ENCODE measurements at places on chromosomes 16 and 17.

- DNase-seq: no peak
Observed at GRCh38 chr17:71937914-71938313, 182.9 kb upstream of the SOX9 start.

GRCh38 chr17:4209611-4210010, 54.2 kb downstream of the ANKFY1 start:
- DNase-seq: no peak

DNA sequence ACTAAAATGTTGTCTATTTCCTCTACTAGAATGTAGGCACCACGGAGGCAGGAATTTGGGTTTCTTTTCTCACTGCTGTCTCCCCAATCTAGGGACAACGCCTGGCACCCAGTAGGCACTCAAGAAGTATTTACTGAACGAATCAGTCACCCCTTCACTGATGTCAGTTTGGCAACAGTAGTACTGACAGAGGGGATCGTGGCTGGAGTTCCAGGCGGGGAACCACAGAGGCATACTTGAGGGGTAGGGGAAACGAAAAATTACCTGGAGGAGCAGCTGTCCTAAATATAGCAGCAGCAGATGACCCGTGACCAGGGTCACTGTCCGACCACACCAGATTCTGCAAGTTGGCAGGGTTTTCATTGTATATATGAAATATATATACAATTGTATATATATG, 33.3 kb downstream of the TRIM25 start:
- no peak for DNase-seq

GRCh38 chr17:29388937-29389336, 1.2 kb upstream of the TAOK1 start:
- no peak for DNase-seq

DNA sequence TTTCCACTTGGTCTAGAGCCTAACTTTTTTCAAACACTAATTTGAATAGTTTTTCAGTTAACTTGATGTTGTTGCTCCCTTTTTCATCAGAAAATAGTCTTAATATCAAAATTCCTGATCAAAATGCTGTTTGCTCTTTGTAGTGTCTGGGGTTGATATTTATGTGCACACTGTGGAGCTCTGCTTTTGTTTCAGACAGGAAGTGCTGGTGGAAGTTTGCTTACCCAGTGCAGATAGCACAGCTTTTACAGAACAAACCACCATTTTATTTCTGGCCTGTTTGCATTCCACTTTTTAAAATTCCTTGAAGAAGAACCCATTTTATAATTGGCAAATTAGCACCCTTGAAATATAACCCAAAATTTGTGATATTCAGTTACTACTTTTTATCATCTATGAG, 125.4 kb downstream of the MRTFB start:
- peak; percentile 21 for DNase-seq
